ENCODE measurements at places on chromosomes 1 and 21.

- no peak for DNase-seq
Observed at GRCh38 chr1:245079021-245079609, 75.7 kb upstream of the KIF26B start.

- no peak for DNase-seq
Observed at GRCh38 chr1:113770031-113770430, 10.7 kb upstream of the PHTF1 start.

DNA sequence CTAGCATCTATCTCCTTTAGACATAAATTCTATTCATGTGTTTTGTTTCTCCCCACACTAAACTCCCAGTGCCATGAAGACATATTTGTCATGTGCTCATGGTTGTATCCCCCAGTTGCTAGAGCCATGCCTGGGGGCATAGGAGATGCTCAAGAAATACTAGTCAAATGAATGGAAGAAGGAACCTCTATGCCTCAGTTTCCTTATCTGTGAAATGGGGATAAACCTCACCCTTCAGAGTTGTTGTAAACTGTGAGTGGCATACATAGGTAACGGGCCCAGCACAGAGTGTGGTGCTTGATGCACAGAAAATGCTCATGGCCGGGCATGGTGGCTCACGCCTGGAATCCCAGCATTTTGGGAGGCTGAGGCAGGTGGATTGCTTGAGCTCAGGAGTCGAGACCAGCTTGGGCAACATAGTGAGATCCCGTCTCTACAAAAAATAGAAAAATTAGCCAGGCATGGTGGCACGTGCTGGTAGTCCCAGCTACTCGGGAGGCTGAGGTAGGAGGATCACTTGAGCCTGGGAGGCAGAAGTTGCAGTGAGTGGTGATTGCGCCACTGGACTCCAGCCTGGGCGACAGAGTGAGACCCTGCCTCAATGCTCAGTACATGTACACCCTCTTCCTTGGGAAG, 8.7 kb downstream of the LDLRAD2 start:
- no peak for DNase-seq

DNA sequence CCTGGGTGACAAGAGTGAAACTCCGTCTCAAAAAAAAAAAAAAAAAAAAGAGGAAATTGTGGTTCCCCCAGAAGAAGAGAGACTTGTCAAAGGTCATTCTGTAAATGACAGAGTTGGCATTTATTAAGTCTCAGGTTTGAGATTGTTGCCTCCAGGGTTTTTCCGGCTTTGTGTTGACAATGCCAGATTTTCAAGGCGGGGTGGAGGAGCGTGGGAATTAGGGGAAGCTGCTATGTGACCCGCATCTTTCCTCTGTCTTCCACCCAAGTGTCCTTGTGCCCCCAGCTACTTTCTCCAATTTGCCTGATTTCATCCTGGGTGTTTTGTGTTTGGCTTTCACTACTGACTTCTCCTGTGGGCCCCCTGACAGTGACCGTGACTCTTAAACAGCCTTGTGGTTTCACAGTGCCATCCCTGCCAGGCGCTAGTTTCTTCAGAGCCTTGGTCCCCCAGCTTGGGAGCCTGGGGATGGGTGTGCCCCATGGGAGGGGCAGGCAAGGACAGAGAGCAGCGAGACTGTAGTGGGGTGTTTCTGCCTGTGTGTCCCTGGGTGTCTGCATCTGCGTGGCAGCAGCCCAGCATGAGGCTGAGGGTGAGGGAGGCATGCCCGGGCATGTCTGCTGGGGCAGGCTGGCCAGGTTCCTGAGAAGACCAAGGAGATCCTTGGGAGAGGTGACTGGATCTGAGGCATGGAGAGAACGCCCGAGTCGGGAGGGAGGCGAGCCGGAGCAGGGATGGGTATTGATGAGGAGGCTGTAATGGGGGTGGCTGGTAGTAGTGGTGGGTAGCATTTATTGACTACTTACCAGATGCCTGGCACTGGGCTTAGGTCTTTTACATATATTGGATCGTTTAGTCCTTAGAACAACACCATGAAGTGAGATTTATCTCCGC, 46.3 kb downstream of the IER5 start:
- no peak for DNase-seq

- DNase-seq: no peak
Observed at GRCh38 chr21:15197696-15198095, 132.9 kb upstream of the NRIP1 start.

DNA sequence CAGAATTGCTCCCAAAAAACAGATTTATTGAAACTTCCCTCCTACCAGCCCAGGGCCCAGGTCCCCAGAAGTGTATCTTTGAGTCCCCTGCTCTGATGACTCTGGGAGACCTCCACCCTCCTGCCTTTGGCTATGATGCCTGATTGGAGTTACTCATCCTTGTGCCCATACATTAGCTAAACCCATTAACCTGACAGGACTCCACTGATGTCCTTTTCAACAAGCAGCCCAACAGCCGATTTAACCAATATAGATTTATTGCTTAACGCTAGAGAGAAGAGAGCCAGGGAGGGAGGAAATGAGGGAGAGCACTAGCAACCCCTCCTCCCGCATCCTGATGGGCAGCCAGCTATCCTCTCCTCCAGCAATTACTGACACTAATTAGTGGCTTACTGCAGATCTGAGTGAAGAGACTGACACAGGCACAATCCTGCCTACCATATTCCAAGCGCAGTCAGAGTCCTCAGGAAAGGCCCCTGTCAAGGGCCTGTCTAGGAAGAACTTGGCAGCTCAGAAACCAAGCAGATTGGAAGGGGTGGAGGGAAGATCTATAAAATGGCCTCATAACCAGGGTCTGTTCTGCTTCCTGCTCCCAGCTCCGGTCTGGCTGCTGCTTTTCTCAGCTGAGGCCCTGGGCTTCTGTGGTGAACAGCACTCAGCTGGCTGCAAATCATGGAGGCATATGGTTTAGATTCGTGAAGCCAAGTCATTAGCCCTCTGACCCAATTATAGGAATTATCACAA, 484.5 kb upstream of the DAB1 start:
- no peak for DNase-seq

DNA sequence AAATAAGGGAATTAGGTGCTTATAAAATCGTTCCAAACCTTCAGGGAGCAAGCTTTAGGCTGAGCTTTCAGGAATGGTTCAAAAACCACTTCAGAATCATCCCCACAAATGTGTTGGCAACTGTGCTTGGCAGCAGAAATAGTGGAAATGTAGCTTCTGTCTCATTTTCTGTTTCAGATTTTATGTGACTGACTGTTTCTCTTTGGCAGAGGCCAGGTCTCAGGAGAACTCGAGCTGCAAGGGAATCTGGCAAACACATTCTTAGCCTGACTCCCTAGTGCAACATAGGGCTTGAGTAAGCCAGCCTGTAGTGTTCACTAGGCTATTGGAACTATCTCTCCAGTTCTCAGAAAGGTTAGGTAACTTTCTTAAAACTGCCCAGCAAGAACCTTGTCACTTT, 128.6 kb downstream of the PLA2G4A start:
- no peak for DNase-seq
